ENCODE measurements at places on chromosomes 16 and 17. TPM values are rescaled to one million over a fixed set of nuclear protein-coding genes. Genes with fewer than 3 reads are reported as not detected.

Gene HSPB9
- not detected for total RNA-seq

- no peak for DNase-seq
Measured at GRCh38 chr17:8052256-8053252, 13.7 kb downstream of the ALOX15B start.

DNA sequence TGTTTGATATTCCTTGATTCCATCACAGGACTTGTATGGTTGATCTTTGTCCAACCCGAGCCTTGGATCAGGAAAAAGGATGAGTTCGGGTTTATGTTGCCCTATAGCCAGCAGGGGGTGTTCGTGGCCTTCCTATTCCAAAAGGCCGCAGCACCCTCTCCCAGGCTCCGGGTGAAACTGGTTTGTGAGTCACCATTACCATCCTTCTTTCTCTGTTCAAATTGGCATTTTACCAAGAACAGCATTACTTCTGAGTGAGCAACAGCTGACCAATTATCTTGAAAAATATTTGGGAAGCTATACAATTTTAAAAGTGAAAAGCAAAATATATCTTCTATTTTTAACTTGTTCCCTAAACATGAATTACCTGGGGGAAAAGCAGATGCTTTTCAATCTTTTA, 24.3 kb upstream of the KRT20 start:
- DNase-seq: peak; percentile 98

- no peak for DNase-seq
Measured at GRCh38 chr17:80176757-80177156, 6.9 kb downstream of the CARD14 start.

Gene CHD3
- 143 TPM for total RNA-seq
